ENCODE measurements at places on chromosomes 5 and 9.

DNA sequence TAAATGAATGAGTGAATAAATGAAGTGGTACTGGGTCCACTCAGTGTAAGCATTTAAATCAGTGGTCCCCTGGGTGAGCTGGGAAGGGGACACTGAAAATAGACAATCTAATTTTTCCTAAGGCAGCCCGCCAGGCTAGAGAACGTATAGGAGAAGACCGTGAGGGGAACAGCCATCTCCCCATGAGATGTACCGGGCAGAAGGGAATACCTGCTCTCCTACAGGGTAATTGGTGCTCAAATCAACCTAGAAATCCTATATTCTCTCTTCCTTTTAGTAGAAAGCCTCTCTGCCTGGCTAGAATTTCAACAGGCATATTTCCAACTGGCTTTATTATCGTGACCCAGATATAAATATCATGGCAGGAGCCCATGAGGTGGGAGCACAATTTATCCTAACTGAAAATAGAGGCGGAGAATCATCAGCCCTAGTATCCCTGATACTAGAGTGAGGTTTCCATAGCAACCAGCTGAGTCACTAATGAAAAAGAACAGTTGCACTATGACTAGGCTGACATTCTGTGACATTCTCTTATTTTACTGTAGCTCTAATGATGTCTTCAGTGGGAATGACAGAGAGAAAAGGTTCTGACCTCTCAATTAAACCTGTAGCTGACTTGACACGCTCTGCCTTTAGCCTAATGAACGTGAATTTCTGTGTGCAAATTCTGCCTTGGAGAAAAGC lies 96.5 kb upstream of the CAST start:
- DNase-seq, result no peak

- no peak for DNase-seq
These were observed 46.6 kb downstream of the ANGPTL2 start for GRCh38 chr9:127075624-127076372.

- DNase-seq, result no peak
These were observed 218.6 kb downstream of the FBXL7 start for GRCh38 chr5:15718421-15719179.

GRCh38 chr9:121118266-121118665 lies 43.5 kb downstream of the CNTRL start:
- DNase-seq, result no peak

- DNase-seq, result peak; percentile 67
These were observed 31.4 kb downstream of the COL15A1 start for GRCh38 chr9:98974994-98975712.

GRCh38 chr5:122351416-122352157 lies 39.5 kb downstream of the SNCAIP start:
- no peak for DNase-seq

DNA sequence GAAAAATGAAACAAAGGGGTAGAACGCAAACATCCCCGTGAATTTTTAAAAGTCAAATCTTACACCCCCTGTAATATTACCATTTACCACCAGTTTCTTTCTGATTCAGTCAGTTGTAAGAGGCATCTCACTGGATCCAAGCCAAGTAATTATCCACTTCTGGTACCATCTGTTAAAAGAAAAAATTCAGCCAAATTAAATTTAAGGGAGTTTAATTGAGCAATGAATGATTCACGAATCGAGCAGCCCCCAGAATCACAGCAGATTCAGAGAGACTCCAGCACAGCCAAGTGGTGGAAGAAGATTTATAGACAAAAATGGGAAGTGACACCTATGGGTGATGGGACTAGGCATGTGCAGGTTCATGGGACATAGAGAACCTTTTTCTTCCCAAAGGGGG lies 29.9 kb upstream of the MTMR12 start:
- DNase-seq, result no peak

DNA sequence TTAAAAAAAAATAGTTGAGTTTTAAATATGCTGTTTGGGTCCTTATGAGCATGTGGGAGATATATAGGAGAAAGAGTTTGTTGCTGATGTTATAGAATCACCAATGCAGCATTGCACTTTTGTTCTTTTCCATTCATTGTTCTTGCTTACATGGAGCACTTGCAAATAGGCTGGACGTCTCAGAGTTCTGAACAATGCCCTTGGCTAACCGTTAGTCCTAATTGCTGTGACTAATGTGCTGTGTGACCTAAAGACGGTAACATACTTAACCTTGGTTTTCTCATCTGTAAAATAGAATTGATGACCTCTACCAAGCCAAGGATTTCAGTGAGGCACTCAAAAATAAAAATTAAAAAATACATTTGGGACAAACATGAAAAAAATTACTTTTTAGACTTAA lies 29.8 kb downstream of the PIK3R1 start:
- DNase-seq, result no peak

- DNase-seq, result no peak
These were observed 48.5 kb downstream of the SIL1 start for GRCh38 chr5:139149477-139150199.

Data from stimulated activated CD8-positive, alpha-beta memory T cell treated with anti-CD3 and anti-CD28 coated beads, Interleukin-4, amount 100 ng/mL, for 1 hour (primary cell).